ENCODE measurements at places on chromosomes 12 and 14.

DNA sequence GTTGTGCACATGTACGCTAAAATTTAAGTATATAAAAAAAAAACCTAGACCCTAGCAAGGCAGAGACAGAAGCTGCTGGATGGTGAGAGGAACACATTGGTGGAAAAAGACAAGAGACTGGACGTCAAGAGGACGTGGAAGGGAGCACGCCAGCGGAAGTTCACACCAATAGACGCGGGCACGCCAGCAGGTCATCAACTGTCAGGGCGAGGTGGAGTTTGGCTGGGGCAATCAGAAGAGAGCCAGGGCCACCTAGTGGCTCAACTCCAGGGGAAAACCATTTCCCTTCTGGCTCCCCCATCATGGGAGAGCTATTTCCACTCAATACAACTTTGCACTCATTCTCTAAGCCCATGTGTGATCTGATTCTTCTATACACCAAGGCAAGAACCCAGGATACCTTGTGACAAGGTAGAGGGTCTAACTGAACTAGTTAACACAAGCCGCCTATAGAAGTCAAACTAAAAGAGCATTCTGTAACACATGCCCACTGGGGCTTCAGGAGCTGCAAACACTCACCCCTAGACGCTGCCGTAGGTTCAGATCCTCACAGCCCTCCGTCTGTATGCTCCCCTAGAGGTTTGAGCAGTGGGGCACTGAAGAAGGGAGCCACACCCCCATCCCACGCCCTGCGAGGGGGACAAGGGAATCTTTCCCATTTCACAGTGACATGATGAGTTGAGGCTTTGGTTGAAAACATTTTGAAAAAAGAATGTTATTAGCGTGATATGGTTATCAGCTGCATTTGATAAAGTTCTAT, 702.7 kb downstream of the TMTC2 start:
- DNase-seq = no peak

DNA sequence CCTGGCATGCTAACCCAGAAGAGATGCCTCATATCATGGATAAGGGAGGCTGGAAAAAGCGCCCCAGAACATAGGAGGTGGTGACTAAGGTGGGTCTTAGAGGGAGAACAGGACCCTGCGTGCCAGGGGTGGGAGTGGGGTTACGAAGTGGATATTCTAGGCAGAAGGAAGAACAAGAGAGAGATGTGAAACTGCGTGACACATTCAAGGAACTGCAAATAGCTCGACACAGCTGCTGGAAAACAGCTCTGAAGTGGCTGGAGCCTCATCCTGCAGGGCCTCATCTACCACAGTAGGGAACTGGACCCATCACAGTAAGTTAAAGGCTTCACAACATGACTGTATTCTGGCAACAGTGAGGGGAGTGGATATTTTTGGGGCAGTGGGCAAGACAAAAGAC, 61.1 kb downstream of the RNF34 start:
- no peak for DNase-seq

GRCh38 chr12:78081590-78082314, 251.1 kb downstream of the NAV3 start:
- no peak for DNase-seq

DNA sequence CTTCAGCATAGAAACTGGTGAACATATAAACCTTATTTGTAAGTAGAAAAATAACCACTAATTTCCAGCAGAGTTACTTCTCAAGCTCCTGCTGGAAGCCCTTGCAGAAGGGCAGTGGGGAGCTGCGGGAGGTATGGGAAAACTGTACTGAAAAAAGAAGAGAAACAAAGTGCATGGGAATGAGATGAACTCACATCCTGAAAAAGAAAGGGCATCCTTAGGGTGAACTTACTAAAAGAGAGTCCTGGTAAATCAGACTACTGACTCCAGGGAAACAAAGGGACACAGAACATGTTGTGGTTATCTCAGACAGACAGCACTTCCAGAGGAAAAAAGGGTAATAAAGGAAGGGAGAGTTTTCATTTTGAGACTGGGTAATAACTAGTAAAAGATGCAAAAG, 515.1 kb downstream of the RPL10L start:
- no peak for DNase-seq

- no peak for DNase-seq
These were observed 226.0 kb upstream of the PWP1 start for GRCh38 chr12:107459641-107460040.

DNA sequence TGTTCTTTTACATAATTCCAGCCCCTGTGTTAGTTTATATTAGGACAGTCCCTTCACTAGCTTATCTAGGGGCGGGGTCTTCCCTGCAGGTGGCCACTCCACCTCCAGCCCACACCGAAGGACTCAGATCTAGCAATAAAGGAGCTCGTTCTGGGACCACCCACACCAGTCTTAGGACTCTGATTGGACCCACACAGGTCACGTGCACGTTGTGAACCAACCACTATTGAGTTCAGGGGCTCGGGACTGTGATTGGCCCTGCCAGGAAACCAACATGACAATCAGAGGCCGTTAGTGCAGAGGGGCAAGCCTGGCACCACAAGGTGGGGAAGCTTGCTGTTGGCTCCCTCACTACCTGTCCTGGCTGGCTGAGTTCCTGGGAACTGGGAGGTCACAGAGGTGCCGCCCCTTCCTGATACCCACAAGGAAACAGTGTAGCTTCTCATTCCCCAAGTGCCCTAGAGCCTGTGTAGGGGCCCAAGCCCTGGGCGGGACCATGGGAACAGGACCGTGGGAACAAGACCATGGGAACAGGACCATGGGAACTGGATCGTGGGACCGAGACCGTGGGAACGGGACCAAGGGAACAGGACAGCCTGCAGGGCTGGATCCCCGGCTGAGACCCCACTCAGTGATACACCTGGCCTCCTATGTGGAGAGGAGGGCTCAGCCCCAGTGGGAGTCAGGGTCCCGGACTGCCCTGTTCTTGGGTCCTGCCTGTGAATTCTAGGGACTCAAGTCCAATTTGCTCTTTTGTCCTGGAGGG, 297.8 kb downstream of the ADGRD1 start:
- no peak for DNase-seq

- DNase-seq = no peak
These were observed 249.2 kb upstream of the BTG1 start for GRCh38 chr12:92394895-92395294.

DNA sequence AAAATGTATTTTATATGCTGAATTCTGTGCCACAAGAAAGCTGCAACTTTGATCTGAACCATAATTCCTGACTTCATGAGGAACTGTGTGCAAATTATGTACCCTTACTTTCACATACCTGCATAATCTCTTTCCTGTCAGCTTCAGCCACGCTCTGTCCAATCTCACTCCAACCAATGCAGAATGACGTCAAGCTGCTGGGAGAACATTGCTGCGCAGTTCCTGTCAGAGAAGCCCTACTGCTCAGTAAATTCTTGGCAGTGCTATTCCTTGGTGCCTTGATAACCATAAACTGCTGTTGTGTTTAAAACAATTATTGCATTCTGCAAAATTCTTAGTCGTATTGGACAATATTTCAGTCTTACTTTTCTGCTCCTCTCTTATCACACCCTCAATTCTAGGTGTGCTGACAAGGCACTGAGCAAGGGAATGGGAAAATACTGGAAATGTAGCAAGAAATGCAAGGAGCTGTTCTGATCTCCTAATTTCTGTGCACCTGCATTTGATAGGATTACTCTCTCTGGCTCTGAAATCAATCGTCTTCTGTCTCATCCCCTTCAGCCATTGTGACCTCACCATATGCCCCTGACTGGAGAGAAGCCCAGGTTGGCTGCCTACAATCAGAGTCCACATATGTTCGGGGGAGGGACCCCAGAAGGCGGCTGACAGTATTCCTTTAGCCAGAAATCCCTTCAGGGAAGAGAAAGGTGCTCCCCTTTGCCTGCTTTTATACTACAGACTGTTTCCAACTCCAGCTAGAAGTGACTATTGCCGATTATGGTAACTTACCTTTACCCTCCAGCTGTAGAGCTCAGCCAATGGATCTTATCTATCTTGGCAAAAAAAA, 274.9 kb upstream of the NOVA1 start:
- DNase-seq = no peak

GRCh38 chr12:101793401-101793800, 37.4 kb downstream of the GNPTAB start:
- DNase-seq = no peak

DNA sequence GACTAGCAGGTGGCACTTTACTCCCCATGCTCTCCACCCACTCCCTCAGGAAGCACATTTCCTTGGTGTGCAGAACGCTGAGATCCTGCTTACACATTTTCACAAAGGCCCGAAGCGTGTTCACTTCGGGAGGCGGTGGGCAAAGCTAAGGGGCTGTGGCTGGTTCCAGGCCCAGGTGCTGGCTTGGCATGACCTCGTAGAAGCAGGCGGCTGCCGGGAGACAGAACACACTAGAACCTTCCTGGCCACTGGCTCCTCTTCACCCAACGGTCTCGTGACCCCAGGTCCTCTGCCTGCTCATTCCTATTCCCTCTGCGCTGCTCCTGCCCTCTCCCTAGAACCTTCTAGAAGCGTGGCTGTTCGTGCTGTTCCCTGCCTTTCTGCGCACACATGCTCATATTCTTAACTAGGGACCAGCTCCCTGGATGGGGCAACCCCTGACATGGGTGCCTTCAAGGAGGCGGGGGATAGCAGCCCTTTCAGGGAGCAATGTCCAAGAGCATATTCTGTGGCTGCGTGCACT, 43.3 kb downstream of the ATP23 start:
- DNase-seq = no peak

- DNase-seq = no peak
These were observed 275.2 kb downstream of the DACT1 start for GRCh38 chr14:58912799-58913432.

GRCh38 chr14:50007123-50007903, 109.1 kb downstream of the VCPKMT start:
- DNase-seq = no peak

Data from activated T-cell treated with anti-CD3 and anti-CD28 coated beads, Interleukin-2, amount 50 U/mL, for 4 hours (primary cell).